ENCODE measurements at places on chromosomes 1 and 21. TPM values are rescaled to one million over a fixed set of nuclear protein-coding genes. Genes with fewer than 3 reads are reported as not detected.
A peak's percentile ranks its signal among the peaks of the same experiment; 100 is the strongest.

IFNLR1 gene
- 1.1 TPM for total RNA-seq

- DNase-seq, result no peak
Observed at GRCh38 chr1:153748903-153749302, 21.1 kb downstream of the INTS3 start.

KRTAP19-7 gene
- not detected for total RNA-seq

GRCh38 chr21:21530680-21531079, 532.5 kb downstream of the NCAM2 start:
- DNase-seq, result no peak

GRCh38 chr1:22673486-22674409, 20.7 kb downstream of the C1QB start:
- DNase-seq, result peak; percentile 61

SLC9C2 gene
- not detected for total RNA-seq

GRCh38 chr1:63327417-63328054, 5.2 kb downstream of the FOXD3 start:
- no peak for DNase-seq

TRNP1 gene
- total RNA-seq, result 17.2 TPM

GRCh38 chr1:205446828-205447227, 9.0 kb downstream of the BLACAT1 start:
- DNase-seq, result no peak

DNA sequence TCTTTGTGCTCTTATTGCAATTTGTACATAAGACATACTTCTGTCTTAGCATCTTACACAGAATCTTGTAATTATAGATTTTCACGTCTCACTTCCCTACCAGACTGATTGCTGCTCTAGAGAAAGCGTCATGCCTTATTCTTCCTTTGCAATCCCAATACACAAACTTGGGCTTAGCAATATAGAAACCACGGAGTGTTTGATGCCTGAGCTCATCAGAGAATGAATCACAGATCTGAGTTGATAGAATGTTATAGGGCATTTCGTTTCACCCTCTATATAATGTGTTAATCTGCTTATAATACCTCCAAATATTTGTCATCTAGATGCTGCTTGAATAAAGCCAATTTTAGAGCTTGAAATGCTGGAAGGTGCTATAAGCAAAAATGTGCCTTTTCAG, 6.6 kb downstream of the FMO1 start:
- DNase-seq, result no peak

ANKRD35 gene
- 1.3 TPM for total RNA-seq

CA6 gene
- total RNA-seq, result not detected

XKR8 gene
- 4.3 TPM for total RNA-seq

PHTF1 gene
- 24.2 TPM for total RNA-seq

DNA sequence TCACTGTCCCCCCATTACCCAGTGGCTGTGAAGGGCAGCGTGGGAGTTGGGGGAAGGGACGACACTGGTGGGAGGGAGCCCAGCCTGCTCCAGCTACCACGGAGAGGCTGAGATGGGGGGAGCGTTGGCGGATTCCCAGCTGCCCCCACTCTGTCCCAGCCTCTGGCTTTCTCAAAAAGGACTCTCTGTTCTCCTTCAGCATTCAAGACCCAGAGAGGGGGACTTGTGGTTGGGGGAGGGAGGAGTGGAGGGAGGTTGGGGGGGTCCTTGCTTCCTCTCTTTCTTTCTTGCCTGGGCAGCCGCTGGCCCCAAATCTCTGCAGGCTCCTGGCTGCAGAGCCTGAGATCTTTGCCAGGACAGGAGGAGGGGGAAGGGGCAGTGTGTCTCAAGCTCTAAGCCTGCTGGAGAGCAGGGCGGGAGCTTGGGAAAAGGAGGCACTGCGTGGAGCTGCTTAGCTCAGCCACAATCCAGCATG, 2.2 kb downstream of the ATP1A2 start:
- no peak for DNase-seq

PPM1J gene
- total RNA-seq, result 1.7 TPM
